ENCODE measurements at places on chromosomes 11 and 22. TPM values are rescaled to one million over a fixed set of nuclear protein-coding genes. Genes with fewer than 3 reads are reported as not detected.
A peak's percentile ranks its signal among the peaks of the same experiment; 100 is the strongest.

HTR3B gene
- total RNA-seq, result not detected

OR2D2 gene
- 0.64 TPM for total RNA-seq

GRCh38 chr11:108199446-108200321 lies 22.8 kb downstream of the NPAT start:
- H3K36me3 ChIP-seq, result peaks cover 16% of the 10 kb centered on the region
- no peak overlapping the region for H3K4me3 ChIP-seq
- H3K27me3 ChIP-seq, result no peaks in the 10 kb centered on the region
- H3K4me1 ChIP-seq, result no peaks in the 10 kb centered on the region
- no peak for DNase-seq

DNA sequence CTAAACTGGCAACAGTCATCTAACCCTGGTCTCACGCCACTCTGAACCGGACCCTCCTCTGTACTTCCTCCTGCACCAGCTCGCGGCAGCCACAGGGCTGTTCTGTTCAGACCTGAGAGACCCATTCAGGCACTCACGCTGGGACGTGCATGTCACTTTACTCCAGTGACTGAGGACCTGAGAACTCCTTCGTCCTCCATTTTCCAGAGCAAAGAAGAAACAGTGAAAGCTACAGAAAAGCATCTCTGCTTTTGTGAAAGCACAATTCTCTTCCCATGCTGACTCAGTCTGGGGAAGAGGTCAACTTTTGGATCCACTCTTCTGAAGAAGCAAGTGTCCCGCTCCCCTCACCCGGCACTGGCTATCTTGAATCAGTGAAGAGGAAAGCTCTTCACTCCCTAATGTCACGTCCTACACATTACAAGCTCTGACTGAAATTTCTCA lies 24.5 kb downstream of the PISD start:
- peaks cover 4% of the 10 kb centered on the region for H3K36me3 ChIP-seq
- no peak for DNase-seq
- no peak overlapping the region for H3K4me3 ChIP-seq
- no peaks in the 10 kb centered on the region for H3K27me3 ChIP-seq
- peaks cover 3% of the 10 kb centered on the region for H3K4me1 ChIP-seq

DNA sequence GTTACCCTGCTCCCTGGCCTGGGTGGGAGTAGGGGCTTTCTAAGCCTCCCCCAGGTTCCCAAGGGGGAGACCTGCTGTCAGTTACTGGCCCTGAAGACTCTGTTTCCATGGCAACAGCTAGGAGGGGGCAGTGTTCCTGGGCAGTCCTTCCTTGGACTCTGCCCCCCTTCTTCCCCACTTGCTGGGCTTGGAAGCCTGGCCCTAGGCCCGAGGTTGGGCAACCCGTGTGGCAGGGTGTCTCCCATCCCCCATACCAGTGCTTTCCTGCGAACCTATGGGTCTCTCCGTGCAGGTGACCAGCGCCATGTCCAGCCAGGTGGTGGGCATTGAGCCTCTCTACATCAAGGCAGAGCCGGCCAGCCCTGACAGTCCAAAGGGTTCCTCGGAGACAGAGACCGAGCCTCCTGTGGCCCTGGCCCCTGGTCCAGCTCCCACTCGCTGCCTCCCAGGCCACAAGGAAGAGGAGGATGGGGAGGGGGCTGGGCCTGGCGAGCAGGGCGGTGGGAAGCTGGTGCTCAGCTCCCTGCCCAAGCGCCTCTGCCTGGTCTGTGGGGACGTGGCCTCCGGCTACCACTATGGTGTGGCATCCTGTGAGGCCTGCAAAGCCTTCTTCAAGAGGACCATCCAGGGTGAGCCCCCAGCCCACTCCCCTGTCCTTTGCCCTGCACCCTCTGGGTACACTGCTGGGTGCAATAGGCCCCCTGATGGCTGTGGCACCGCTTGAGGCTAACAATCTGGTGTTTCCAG lies 1.7 kb downstream of the ESRRA start:
- peaks cover 8% of the 10 kb centered on the region for H3K36me3 ChIP-seq
- peaks cover under 1% of the 10 kb centered on the region for H3K27me3 ChIP-seq
- no peak overlapping the region for H3K27ac ChIP-seq

ANO1 gene
- 3.8 TPM for total RNA-seq

DNA sequence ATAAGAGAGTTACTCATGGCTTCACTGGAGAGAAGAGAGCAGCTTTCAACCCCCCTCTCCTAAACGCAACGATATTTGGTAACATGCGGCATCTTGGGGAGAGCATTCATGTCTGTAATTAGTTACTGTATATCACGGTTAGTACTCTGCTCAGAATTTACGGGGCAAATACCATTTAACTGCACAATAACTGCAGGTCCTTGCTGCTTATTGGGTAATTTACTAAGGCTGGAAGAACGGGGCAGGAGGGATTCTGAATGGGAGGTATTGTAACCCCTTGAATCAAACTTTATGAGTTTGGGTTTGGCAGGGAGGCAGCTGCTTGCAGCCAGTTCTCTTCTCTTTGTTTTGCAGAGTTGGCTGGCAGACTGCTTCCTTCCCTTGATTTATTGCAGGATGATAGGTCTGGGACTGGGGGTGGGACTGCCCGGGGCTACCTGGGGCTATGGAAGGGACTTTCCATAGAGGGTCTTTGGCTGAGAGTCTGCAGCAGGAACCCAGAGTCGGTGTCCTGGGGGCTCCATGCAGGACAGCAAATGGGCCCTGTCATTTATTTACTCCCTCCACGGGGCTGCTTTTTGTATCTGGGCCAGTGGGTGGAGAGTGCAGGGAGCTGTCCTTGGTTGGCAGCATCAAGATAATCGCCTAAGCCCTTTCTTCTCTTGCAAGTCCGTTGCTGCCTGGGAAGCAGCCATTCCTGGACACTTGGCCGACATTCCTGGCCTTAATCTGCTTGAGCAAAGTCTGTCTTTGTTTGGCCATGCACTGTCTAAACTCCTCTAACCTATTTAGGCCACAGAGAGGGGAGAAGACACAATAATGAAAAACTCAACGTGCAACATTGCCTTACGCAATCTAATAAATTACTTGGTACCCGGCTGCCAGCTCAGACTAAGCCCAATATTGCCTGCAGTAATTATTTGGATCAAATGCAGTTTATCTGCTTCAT lies 188.9 kb downstream of the ST3GAL4 start:
- DNase-seq, result peak; percentile 43
- H3K36me3 ChIP-seq, result no peaks in the 10 kb centered on the region
- H3K27me3 ChIP-seq, result no peaks in the 10 kb centered on the region
- H3K4me1 ChIP-seq, result peaks cover 11% of the 10 kb centered on the region

TSPAN32 gene
- total RNA-seq, result 0.23 TPM

DNA sequence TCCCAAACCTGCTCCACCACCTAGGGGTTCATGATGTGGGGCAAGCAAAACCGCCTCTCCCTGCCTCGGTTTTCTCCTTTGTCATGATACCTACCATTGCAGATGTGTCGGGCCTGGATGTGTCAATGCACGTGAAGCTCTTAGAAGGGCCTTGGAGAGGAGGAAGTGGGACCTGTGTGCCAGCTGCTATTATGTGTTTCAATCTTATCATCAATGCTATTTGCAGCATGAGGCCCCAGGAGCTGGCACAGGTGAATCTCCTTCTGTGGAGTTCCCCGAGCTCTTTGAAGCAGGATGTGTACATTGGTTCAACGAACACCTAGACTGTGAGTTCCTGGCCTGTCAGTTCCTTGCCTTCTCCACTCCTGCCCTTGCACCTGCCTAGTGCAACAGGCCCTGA lies 331.6 kb downstream of the CTTN start:
- H3K4me3 ChIP-seq, result no peak overlapping the region
- peaks cover 4% of the 10 kb centered on the region for H3K36me3 ChIP-seq
- H3K4me1 ChIP-seq, result no peaks in the 10 kb centered on the region

DNA sequence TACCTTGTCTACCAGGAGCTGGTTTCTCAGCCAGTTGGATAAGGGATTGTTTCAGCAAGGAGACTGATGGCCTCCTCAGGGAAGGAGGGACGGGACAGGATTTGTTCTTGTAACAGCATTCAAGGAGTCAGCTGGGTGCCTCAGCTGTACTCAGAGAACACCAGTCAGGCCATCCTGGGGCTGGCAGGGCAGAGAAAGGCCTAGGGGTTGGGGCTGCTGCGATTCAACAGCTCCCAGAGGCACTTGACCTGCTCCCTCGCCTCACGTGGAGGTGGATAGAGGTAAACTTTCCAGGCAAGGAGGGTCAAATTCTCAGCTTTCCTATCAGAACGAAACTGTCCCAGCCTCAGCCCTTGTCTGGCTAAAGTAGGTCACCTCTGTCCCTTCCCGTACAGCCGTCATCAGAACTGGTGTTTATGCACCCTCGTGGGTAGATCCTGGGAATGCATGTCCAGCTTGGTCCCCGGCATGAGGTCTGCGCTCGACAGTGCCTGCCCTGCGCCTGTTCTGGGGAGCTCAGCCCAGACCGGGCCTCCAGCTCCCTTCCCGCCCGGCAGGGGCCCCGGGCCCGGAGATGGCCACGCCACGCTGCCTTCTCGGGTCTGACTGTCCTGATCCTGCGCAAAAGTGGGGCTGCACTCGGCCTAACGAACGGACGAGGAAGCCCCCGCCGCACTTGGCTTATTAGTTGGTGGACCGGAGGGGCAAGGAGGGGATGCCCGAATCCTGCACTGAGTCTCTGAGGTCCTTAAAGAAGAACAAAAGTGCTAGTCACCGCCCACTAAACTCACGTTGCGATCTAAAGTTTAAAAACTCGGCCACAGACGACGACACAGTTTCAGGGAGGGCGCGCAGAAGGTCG lies 762 bp upstream of the CCDC134 start:
- H3K4me3 ChIP-seq, result peak overlapping the region; percentile 91
- H3K27me3 ChIP-seq, result peaks cover 8% of the 10 kb centered on the region
- peak overlapping the region; percentile 66 for H3K27ac ChIP-seq
- DNase-seq, result peak; percentile 9
- no peaks in the 10 kb centered on the region for H3K36me3 ChIP-seq

GRCh38 chr11:122113836-122114825 lies 1.9 kb downstream of the BLID start:
- no peaks in the 10 kb centered on the region for H3K27me3 ChIP-seq
- H3K36me3 ChIP-seq, result no peaks in the 10 kb centered on the region
- no peak overlapping the region for H3K4me3 ChIP-seq
- no peak overlapping the region for H3K27ac ChIP-seq

GPHA2 gene
- total RNA-seq, result not detected

KCNA4 gene
- 0.21 TPM for total RNA-seq

GRCh38 chr11:41675205-41675604 lies 215.8 kb upstream of the LRRC4C start:
- H3K4me3 ChIP-seq, result no peak overlapping the region
- no peak for DNase-seq
- H3K27me3 ChIP-seq, result no peaks in the 10 kb centered on the region
- no peaks in the 10 kb centered on the region for H3K4me1 ChIP-seq
- no peak overlapping the region for H3K27ac ChIP-seq
- no peaks in the 10 kb centered on the region for H3K36me3 ChIP-seq

SHANK3 gene
- total RNA-seq, result 223 TPM

CARD16 gene
- not detected for total RNA-seq

DNA sequence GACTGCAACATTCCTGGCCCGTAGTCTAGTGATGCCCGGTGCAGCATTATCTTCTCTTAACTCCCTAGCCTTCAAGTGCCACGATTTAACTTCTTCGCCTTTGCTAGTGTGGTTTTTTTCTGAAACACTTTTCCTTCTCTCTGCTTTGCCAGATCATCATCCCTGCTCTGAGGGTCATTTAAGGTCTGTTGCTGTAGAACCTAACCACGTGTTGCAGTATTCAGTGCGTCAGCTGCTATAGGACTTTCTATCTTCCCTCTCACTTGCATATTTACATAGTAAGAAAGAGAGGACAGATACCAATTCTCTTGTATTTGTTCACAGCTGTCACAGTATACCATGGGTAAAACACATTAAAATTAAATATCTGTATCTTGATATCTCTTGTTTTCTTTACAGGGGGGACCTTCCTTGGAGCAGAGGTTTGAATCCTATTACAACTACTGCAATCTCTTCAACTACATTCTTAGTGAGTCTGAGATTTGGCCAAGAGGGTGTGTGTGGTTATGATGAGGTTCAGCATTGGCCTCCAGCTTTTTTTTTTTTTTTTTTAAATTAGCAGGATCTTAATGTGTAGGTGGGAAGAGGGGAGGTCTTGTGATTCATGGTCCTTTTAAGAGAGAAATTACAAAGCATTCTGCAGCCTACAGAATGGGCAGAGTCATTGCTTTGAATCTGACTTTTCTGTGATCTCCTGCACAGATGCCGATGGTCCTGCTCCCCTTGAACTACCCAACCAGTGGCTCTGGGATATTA lies 13.5 kb downstream of the EIF3L start:
- no peaks in the 10 kb centered on the region for H3K4me1 ChIP-seq
- DNase-seq, result no peak
- H3K36me3 ChIP-seq, result peaks cover 33% of the 10 kb centered on the region
- H3K27me3 ChIP-seq, result no peaks in the 10 kb centered on the region

CLMP gene
- total RNA-seq, result 5.5 TPM

DNA sequence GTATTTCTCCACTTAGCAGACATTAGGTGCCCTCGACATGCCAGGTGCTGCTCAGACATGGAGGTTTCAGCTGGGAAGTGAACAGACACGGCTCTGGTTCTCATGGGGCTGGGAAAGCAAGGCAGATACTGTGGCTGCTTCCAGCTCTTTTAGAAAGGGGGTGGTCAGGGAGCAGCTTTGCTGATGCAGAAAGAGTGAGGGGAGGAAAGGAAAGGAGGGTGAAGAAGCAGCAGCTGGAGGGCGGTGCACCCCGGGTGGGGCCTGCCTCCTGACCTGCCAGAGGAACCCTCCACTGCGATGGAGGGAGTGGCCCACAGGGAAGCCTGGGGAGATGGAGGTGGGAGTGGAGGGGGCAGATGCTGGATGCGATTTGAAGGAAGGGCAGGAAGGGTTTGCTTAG lies 76.8 kb downstream of the MORC2 start:
- no peak for DNase-seq
- H3K27ac ChIP-seq, result no peak overlapping the region
- H3K4me1 ChIP-seq, result no peaks in the 10 kb centered on the region
- H3K27me3 ChIP-seq, result peaks cover 6% of the 10 kb centered on the region
- no peak overlapping the region for H3K4me3 ChIP-seq

- H3K27me3 ChIP-seq, result peaks cover 4% of the 10 kb centered on the region
- peak overlapping the region; percentile 30 for H3K27ac ChIP-seq
- no peaks in the 10 kb centered on the region for H3K36me3 ChIP-seq
- H3K4me3 ChIP-seq, result no peak overlapping the region
- H3K4me1 ChIP-seq, result peaks cover 2% of the 10 kb centered on the region
Measured at GRCh38 chr11:9535189-9535781, 38.2 kb upstream of the WEE1 start.

CREB3L1 gene
- total RNA-seq, result 21.6 TPM

DGCR6 gene
- 1.1 TPM for total RNA-seq

CLCF1 gene
- total RNA-seq, result 12.6 TPM

- no peaks in the 10 kb centered on the region for H3K36me3 ChIP-seq
- no peak overlapping the region for H3K4me3 ChIP-seq
- DNase-seq, result no peak
Measured at GRCh38 chr11:35045236-35045820, 93.6 kb upstream of the CD44 start.

MPZL3 gene
- total RNA-seq, result 10.7 TPM

FGF3 gene
- not detected for total RNA-seq

- H3K27me3 ChIP-seq, result peaks cover 4% of the 10 kb centered on the region
- peaks cover 38% of the 10 kb centered on the region for H3K36me3 ChIP-seq
- no peak overlapping the region for H3K27ac ChIP-seq
- H3K4me1 ChIP-seq, result no peaks in the 10 kb centered on the region
- DNase-seq, result no peak
Measured at GRCh38 chr11:119284344-119285157, 32.4 kb downstream of the MCAM start.

C11orf16 gene
- not detected for total RNA-seq

ATG13 gene
- 85.6 TPM for total RNA-seq

GRCh38 chr11:73974604-73975478 lies 7.8 kb downstream of the UCP2 start:
- H3K4me1 ChIP-seq, result peaks cover 4% of the 10 kb centered on the region
- peaks cover 7% of the 10 kb centered on the region for H3K36me3 ChIP-seq
- no peak overlapping the region for H3K4me3 ChIP-seq
- no peak for DNase-seq

GRCh38 chr11:64455456-64456261 lies 96.7 kb downstream of the RPS6KA4 start:
- no peak for DNase-seq
- peaks cover 20% of the 10 kb centered on the region for H3K27me3 ChIP-seq
- no peaks in the 10 kb centered on the region for H3K36me3 ChIP-seq
